ENCODE measurements at places on chromosomes 6 and 20.

DNA sequence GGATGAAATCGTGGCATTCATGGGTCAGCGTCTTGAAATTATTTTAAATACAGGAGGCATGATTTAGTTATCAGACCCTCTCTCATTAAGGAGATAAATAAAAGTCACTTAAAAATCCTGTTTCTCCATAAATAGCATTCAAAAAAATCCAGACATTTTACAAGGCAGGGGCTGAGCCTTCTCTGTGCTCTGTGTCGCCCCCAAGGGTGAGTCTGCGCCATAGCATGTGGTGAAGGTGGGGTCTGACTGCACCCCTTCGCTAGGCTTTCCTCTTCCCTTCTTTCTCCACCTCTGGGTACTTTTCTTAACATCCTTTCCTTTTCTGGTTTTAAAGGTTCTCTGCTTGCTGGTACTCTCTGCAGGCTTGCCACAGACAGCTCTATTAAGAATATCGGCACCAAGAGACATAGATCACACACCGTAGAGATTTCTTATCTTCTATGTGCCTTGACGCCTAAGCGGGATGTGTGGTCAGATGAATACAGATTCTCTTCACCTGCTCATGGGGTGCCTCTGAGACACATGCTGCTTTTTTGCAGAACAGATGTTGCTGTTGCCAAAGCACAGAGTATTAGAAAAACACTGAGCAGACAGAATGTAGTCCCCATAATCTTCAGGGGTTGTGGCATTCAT is 20.1 kb upstream of the FAM209A start:
- DNase-seq, result no peak

GRCh38 chr6:25750906-25751305 is 3.6 kb upstream of the SLC17A4 start:
- DNase-seq, result no peak

DNA sequence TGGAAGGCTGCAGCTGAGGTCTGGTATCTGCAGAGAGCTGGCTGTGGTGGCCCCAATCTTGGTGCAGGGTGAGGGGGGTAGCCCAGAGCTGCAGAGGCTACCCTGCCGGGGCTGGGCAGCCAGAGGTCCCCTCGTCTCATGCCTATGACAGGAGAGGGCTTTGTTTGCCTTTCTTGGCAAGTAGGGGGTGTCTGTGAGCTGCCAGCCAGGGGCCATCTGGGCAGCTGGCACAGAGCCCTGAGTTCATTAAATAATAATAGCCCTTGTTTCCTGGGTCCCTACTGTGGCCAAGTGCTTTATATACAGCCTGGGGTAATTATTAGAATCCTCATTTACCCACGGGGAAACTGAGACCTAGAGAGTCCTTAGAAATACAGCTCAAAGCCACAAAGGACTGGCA is 66.6 kb downstream of the EZR start:
- no peak for DNase-seq

GRCh38 chr6:144615870-144616269 is 330.7 kb downstream of the UTRN start:
- no peak for DNase-seq

DNA sequence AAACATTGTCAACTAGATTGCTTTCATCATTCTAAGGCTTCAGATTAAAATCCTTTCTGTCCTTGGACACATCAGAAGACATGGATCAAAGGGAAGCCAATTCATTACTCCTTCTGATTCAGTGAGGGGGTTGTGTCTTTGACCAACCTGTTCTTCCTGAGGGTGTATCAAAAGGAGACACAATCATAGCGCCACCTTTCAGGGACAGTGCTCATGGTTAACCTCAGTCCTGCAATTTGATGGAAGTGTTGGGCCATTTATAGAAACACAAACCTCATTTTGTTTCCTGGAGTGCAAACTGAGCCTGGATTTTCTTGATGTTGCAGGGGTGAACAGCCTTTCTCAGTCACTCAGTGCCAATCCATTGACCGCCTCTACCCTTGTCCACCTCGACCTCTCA is 163.9 kb upstream of the SCGN start:
- no peak for DNase-seq

GRCh38 chr6:22468256-22468965 is 101.0 kb upstream of the HDGFL1 start:
- no peak for DNase-seq

DNA sequence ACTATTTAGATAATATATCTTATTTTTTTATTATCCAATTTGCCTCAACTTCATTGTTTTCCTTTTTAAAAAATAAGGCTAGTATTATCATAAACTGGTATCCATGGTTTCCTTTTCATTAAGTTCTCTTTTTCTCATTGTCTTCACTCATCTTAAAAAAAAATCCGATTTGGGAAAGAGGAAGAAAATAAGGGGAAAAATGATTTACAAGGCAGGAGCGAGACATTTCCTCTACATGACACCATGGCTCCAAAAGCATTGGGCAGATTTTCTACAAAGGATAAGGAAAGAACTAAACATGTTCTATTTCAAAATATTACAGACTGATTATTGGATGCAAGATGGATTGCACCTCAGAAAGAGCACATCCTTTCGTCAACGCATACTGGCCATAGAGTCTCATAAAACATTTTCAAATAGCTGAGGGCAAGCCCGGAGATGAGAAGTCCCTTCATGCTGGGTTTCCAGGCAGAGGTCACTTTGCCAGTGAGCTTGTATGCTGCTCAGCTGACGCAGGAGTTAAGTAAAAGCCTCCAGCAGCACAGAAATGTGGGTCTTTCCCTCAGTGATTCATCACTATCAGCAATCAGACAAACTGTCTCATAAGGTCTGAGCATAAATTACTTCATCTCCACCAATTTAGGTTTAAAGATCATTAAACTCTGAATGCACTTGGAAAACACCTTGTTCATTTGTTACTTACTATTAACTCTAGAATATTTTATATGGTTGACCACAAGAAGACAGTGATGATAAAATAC is 129.0 kb upstream of the TNFAIP3 start:
- DNase-seq, result no peak

GRCh38 chr6:169236988-169237387 is 16.7 kb downstream of the THBS2 start:
- no peak for DNase-seq

- no peak for DNase-seq
Observed at GRCh38 chr6:135423649-135424128, 73.9 kb downstream of the AHI1 start.

- no peak for DNase-seq
Observed at GRCh38 chr6:156899071-156899470, 121.9 kb downstream of the ARID1B start.

DNA sequence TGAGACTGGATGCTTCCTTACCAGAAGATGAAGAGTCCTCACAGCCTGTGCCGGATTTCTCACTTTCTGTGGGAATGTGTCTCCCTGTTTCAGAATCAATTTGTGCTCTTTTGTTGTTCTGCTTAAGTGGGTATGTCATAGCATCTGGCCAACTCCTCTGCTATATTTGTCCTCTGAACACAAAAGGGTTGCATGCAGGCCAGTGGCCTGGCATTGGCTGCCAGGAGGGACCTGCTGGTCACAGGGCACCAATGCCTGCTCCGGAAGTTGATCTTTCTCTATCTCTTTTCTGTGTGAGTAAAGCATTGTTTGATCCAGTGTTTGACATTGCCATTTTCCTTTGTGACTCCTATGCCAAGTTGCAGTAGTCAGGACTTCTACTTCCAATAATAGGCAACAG is 47.8 kb downstream of the JARID2 start:
- no peak for DNase-seq

- no peak for DNase-seq
Observed at GRCh38 chr6:33995309-33996119, 150.4 kb downstream of the GRM4 start.

GRCh38 chr20:44018942-44019637 is 104.4 kb downstream of the TOX2 start:
- no peak for DNase-seq

GRCh38 chr6:11665604-11666326 is 112.8 kb downstream of the ADTRP start:
- no peak for DNase-seq

DNA sequence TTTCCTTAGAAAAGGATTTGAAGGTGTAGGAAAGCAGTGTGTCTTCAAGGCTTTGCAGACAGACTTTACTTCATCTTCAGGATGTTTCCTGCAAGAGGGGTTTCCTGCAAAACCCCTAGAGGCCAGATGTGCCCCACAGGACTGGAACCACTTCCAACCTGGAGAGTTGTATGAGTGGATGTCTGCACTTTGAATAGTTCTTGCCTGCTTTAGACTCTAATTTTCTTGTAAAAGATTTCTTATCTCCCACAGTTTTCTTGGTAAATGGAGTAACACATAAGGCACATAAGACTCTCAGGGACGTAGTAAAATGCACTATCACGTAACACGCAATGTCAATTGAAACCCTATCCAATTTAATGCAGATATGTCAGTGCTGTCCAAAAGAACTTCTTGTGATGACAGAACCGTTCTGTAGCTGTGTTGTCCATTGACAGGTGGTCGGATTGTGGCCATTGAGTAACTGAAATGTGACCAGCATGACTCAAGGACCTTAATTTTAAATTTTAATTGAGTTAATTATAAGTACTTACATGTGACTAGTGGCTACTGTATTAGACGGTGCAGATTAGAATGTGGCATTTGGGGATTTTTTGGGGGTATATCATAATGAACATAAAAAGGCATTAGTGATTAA is 118.7 kb downstream of the JARID2 start:
- no peak for DNase-seq

DNA sequence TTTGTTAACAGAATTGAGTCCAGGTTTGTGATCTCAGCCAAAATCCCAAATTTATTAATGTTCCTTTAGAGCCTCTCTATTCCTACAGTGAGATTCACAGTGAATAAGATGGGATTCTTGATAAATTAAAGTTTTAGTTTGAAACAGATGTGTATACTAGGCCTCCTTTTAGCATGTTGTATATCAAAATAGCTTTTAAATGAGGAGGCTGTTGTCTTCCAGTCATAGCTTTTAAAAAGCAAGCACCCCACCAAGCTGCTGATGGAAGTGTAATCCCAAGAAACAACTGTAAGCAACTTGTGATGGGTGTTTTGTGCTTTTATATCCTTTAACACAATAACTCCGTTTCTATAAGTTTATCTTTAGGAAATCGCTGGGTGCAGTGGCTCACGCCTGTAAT is 7.0 kb downstream of the GTF2H5 start:
- DNase-seq, result no peak

- DNase-seq, result no peak
Observed at GRCh38 chr6:129368970-129369369, 341.0 kb downstream of the ARHGAP18 start.

GRCh38 chr6:145904391-145904790 is 59.8 kb downstream of the SHPRH start:
- DNase-seq, result no peak

DNA sequence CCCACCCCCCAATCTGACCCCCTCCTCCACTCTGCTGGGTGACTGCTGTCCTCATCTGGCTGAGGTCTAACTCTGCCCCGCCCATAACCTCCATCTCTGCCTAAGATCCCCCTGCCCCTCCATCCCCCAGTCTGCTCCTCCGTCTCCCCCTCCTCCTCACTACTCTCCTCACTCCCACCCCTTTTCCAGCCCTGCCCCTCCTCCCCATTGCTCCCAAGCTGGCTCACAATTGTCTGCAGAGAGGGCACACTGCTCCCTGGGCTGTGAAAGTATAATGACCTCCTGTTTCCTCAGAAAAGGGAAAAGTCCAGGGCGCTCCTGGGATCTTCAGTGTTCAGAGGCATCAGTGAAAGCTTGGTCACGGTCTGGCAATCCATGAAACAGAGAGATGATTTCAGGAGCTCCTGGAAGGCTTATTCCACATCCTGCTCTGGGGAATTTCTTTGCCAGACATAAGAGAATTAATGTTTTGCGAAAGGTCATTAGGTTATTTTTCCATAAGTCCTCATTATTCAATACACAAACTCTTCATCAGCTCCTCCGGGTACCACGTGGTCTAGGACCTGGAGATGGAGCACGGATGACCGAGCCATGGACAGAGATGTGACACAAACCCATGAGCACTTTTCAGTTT is 21.5 kb downstream of the CST5 start:
- no peak for DNase-seq

DNA sequence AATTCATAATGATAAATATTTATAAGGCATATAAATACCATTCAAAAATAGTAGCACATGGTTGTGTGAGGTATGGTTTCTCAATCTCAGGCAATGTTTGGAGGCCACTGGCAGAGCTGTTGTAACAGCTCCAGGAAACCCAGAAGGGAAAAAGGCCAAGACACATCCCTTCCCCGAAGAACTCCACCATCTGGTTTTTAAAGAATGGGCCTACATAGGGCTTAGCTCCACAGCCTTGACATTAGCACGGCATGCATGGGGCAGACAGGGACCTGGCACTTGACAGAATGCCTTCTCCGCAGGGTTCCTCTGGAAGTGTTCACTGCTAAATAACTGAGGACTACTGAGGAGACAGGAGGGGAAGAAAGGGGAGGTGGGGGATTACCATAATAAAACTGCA is 16.1 kb upstream of the FOXO3 start:
- no peak for DNase-seq

GRCh38 chr20:24694727-24695528 is 225.5 kb downstream of the SYNDIG1 start:
- DNase-seq, result no peak

DNA sequence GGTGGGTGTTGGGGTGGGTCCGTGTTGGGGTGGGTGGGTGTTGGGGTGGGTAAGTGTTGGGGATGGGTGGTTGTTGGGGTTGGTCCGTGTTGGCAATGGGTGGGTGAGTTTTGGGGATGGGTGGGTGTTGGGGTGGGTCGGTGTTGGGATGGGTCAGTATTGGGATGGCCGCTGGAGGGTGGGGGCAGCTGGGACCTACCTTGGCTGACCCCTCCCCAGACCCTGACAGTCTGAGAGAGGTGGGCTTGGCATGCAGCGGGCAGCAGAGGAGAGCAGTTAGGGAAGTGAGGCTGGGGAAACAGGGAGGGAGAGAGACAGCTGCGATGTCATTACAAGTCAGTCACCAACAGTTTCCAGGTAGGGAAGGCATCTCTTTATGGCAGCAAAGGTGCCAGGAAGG is 23.1 kb upstream of the GATA5 start:
- no peak for DNase-seq

GRCh38 chr6:113287396-113287795 is 569.7 kb upstream of the MARCKS start:
- DNase-seq, result no peak

GRCh38 chr6:34004706-34005105 is 141.2 kb downstream of the GRM4 start:
- no peak for DNase-seq

DNA sequence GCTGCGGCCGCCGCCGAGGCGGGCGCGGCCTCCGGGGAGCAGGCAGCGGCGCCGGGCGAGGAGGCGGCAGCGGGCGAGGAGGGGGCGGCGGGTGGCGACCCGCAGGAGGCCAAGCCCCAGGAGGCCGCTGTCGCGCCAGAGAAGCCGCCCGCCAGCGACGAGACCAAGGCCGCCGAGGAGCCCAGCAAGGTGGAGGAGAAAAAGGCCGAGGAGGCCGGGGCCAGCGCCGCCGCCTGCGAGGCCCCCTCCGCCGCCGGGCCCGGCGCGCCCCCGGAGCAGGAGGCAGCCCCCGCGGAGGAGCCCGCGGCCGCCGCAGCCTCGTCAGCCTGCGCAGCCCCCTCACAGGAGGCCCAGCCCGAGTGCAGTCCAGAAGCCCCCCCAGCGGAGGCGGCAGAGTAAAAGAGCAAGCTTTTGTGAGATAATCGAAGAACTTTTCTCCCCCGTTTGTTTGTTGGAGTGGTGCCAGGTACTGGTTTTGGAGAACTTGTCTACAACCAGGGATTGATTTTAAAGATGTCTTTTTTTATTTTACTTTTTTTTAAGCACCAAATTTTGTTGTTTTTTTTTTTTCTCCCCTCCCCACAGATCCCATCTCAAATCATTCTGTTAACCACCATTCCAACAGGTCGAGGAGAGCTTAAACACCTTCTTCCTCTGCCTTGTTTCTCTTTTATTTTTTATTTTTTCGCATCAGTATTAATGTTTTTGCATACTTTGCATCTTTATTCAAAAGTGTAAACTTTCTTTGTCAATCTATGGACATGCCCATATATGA is 3.2 kb downstream of the MARCKS start:
- peak; percentile 62 for DNase-seq

Data from Right ventricle myocardium inferior (tissue), 1 donor.